ENCODE measurements at places on chromosomes 3 and 15.

DNA sequence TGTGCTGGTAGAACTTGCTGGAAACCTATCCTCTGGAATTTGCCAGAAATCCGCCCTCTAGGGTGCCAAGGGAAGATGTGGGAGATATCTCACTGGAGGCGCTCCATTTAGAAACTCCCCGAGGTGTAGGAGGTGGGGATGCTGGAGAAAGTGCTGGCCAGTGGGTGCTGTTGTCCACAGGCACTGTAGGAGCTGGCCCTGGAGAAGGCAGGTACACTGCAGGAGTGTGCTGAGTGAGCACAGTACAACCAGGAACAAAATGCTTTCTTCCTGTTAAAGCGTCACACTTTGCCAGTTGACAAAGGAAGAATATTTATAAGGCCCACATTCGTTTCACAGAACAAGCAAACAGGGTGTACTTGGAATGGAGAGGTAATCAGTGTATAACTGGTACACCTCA, 119.9 kb downstream of the CACNA1D start:
- no peak for DNase-seq

DNA sequence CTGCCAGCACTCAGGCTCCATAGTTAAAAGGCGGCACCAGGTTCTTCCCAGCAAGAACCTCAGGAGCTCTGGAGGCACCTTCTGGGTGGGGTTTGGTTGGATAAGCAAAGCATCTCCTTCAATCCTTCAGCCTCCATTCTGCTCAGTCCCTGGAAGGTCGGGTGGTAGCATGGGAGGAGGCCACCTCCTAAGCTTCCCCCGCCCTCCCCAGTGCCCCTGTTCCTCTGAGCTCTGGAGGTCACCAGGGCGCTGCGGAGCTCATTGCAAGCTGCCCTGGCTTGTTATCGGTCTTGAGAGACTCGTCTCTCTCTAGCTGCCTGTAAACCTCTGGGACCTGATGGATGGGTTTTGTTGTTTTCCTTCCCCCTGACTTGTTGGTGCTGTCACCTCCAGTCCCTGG, 124.8 kb downstream of the RPLP1 start:
- DNase-seq = no peak

GRCh38 chr3:103499132-103499900, 1064.5 kb downstream of the ZPLD1 start:
- DNase-seq = no peak

DNA sequence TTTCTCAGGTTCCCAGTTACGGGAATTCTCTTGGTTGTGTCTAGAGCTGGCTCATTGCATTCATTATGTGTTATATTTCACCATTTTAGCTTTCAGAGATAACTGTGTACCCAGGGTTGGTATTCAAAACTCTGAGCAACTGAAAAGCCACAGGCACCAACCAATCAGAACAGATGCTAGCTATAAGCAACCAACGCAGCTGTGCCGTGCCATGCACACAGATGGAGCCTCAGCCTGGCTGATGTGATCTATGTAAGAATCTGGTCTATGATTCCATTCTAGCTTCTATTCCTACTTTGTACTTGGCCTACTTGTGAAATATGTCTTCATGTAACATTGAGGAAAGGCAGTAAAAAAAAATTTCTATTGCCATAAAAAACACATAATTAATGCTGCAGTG, 95.0 kb upstream of the CCDC80 start:
- no peak for DNase-seq

DNA sequence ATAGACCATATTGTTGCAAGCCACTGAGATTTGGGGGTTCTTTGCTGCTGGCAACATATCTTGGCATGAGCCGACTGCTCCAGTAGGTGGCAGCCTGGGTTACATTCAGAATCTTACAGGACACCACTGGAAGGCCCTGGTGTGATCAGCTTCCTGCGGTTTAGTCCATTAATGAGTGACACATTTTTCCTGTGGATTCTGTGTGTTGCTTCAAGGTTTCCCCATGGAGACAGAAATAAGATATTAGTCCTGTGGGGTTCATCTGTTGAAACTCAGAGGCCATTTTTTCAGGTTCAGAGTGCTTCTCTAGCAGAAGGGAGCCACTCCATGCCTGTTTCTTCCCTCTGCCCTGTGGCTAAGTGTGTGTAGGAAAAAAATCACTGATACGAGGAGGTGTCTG, 116.2 kb downstream of the MFSD1 start:
- DNase-seq = peak; percentile 25

- DNase-seq = no peak
Measured at GRCh38 chr15:40105517-40106202, 3.0 kb downstream of the BMF start.

DNA sequence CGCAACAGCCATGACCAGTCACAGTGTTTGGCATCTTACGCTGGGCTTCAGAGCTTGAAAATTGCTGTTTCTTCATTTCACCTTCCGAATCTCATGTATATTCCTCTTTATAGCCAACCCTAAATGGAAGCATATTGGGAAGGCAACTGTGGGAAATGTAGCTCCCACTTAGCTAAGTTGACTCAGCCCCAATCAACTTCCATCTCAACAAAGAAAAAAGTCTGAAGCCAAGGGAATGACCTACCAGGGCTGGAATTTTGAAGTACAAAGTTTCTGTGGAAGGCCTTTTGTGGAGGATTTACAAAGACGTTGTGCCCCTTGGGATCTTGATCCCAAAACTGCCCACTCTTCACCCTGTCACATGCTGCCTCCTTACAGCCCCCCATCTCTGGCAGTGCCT, 85.2 kb upstream of the OXTR start:
- no peak for DNase-seq

GRCh38 chr15:78105476-78106241, 13.3 kb downstream of the SH2D7 start:
- peak; percentile 35 for DNase-seq

- DNase-seq = no peak
Measured at GRCh38 chr15:39235084-39235795, 345.6 kb upstream of the THBS1 start.

- no peak for DNase-seq
Measured at GRCh38 chr15:100710222-100710621, 107.8 kb downstream of the ASB7 start.

GRCh38 chr15:47542312-47542989, 174.9 kb upstream of the SEMA6D start:
- DNase-seq = no peak

- DNase-seq = peak; percentile 29
Measured at GRCh38 chr3:32577581-32578556, 7.2 kb upstream of the DYNC1LI1 start.

- no peak for DNase-seq
Measured at GRCh38 chr3:142997330-142997729, 4.0 kb upstream of the U2SURP start.

DNA sequence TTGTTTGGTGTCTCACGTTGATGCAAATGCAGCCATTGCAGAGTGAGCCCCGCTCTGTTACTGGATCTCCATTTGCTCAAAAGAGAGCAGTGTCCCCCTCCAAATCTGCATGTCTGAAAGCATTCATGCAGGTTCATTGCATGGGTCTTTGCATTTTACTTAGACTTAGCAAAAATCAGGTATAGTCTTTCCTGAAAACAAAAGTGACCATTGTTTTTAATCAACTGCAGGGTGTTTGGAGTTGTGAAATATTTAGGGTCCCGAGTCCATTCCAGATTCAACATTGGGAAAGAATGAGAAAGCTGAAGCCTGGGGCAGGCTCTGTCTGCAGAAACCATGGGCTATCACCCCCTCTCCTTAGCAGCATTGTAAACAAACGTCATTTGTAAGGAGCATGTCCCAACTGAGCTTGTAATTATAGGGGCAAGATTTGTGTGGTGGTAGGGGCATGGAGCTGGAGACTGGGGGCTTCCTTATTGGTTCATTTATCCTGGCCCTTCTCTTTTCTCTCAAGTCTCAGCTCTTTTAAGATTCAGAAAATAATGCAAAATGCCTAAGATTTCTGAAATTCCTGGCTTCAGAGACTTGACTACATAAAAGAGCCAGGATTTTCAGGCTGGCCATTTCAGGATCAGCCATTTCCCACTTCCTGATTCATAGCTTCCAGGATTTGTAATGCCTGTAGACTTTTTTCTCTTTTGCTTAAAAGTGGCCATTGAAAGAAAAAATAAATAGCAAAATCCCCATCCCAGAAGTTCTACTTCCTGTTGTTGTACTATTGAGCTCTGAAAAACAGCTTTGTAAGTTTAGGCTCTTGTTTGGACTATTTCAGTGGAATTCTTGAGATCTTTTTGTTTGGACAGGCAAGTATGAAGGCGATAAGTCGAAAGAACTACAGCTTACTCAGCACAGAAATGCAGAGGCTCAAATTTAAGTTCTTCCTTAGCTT, 23.0 kb downstream of the IGF1R start:
- no peak for DNase-seq

GRCh38 chr3:95832146-95832545, 982.2 kb upstream of the EPHA6 start:
- no peak for DNase-seq

DNA sequence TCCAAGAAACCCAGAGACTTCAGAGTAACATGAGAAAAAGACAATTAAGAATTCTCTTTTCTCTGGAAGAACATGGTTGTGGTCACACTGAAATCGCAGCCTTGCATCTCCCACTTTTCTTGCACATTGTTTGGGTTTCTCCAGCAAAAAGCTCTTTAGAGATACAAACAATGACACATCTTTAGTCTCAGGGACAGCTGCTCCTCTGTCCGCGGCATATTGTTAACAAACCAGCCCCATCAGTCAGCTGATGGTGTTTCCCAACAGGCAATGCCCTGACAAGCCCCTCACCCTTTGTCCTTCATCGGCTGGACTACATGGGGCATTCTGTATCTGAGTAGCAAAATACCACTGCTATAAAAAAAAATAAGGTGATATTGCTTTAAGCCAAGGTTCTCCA, 53.4 kb downstream of the UMPS start:
- no peak for DNase-seq

GRCh38 chr15:40510201-40510600, 39.4 kb downstream of the CHST14 start:
- DNase-seq = no peak

- no peak for DNase-seq
Measured at GRCh38 chr15:67189326-67190051, 65.0 kb downstream of the AAGAB start.

DNA sequence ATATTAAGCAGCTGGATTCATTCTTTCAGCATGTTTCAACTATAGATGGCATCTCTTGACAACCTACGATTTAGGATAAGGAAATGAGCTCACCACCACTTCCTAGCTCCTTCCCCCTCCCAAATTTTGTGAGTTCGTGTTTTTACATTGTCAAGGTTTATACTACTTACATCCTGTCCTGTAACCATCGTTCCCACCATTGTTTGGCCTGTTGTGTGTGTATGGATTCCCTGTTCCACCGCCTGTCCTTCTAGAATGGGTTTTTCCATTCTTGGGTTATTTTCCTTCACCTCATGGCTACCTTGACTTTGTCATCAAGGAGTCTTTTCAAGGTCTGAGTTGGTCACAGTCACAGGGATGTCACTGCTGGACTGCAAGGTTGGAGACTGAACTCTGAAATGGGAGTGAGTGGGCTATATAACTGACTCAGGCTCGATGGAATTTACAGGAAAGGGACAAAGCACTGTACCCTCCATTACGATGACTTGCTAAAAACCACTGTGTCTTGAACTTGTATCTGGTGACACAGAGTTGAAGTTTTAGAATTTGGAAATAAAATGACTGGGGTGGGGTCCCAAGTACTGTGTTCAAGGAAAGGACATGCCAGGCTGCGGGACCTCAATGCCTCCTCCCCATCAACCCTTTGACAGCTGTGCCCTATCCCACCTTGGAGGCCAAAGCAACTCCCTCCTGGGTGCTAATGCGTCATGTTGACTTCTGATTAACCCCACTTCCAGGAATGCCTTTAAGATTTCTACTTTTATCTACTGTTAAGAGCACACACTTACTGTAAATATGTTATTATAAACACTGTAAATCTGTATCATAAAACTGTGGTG, 66.8 kb upstream of the BLM start:
- DNase-seq = no peak

DNA sequence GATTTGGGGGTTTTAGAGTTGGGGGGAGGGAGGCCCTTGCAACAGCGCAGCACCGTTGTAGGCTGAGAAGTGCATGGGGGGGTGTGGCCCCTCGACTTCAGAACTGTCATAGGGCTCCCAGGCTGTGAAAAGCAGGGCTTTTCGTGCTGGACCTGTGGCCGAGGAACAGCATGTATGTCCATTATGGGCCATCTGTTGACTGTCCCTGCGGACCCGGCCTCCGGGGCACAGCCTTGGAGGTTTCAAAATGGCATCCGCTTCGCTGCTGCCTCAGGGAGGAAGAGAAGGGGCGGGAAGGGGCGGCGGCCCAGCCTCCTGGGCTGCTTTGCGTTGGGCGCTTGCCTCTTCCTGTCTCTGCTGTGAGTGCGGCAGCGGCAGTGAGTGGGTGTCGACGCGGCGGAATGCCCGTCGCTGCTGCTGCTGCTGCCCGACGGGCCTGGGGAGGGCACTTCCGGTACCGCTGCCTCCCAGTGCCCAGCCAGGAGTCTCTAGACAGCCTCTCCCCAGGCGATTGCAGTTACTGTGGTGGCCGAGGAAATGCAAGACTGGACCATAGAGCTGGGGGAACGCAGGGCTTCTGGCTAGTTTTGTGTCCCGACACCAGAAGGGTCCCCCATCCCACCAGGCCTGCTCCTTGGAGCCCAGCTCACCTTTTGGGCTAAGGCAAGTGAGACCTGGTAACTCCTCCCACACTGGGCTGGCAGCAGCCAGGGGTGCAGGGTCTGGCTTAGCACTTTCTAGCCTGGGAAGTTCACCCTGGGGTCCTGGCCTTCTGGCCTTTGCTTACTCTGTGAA, 1.9 kb downstream of the GNAI2 start:
- peak; percentile 95 for DNase-seq

DNA sequence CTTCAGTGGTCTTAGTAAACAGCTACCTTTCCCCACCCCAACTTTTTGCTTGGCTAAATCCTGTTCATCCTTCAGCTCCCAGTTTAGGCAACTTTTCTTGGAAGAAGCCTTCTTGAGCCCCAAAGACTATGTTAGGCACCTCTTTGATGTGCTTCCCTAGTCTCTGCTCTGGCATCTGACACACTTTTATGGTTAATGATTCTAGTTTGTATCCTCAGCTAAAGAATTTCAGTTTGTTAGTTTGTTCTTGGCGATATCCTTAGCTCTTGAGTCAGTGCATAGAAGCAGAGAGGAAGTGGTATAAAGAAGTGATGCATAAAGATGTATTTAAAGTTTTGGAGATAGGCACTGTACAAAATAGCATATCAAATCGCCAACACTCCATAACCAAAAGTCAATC, 168.4 kb downstream of the WDR72 start:
- DNase-seq = no peak

DNA sequence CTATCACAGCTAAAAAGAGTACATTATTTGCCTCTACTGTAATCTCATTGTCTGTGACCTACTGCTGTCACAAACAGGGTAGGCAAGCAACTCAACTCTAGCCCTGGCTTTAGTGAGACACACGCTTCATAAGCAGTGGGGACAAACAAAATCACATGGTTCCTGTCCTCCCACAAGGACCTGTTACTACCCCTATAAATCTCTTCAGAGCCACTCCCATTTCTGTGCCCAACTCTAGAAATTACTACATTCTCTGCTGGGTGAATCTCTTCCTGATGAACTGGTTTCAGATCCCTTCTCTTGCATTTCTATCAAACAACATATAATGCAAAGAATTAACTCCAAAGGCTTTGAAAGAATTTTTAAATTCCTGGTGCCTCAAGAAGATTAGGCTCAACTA, 117.3 kb downstream of the DMXL2 start:
- no peak for DNase-seq

- no peak for DNase-seq
Measured at GRCh38 chr15:29457729-29458128, 188.1 kb upstream of the NSMCE3 start.
